ENCODE measurements at places on chromosomes 5 and 9.

GRCh38 chr9:98568909-98569469 is 139.7 kb downstream of the GABBR2 start:
- no peak for DNase-seq

- no peak for DNase-seq
Observed at GRCh38 chr9:97385626-97386264, 26.2 kb upstream of the TDRD7 start.

GRCh38 chr9:104860263-104860662 is 67.7 kb downstream of the ABCA1 start:
- DNase-seq = peak; percentile 90

- no peak for DNase-seq
Observed at GRCh38 chr5:67292201-67292940, 95.8 kb upstream of the CD180 start.

- no peak for DNase-seq
Observed at GRCh38 chr5:152004095-152004494, 79.4 kb upstream of the GLRA1 start.

DNA sequence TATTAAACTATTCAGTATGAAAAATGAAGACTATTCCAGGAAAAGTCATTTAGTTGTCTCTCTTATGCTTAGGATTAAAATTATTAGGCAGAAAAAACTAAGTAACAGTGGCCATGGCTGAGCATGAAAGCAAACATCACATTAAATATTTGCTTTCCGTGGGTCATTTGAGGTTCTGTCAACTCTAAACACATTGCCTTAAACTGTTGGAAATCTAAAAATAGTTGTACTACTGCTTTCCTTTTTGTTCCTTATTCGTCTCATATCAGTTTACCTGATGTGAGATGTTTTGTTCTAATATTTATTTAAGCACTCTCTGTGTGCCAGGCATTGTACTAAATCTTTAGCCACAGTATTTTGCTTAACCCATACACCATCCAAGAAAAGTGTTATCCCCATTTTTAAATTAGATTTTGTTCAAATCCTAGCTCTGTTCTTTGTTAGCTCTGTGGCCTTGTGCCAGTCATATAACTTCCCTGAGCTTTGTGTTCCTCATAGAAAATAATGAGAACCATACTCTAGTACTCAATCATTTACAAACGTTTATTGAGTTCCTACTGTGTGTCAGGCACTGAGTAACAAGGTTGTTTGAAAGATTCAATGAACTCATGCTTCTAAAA is 18.7 kb upstream of the ZNF608 start:
- DNase-seq = no peak

DNA sequence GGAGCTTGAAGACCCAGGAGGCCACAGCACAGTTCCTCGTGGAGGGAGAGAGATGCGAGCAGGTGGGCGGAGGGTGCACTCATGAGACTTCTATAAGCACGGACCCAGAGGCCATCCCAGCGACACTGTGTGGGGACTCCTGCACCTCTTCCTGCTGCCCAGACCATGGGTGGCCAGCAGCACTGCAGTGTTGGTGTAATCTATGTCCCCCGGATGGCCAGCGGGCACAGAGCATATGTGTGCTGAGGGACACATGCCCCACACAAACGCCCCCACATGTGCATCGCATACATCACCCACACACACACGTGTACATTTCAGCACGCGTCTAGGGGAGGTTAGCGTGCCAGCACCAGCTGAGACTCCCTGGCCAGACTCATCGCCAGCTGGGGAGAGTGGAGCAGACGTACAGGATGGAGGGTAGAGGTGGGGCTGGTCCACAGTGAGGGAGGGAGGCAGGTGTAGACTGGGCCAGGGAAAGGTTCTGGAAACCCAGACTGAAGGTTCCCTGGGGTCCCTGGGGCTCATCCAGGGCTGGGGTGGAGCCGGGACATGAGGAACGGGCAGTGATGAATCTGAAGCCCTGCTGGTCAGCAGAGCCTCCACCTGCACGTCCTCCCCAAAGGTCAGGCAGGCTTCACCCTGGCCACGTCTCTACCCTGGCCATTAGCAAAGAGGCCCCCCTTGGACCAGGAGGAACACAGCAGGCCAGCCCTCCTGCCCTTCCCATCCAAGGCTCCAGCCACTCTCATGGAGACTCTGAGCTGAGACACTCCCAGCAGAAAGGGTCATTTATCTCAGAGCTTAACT is 27.6 kb downstream of the ADAMTS2 start:
- DNase-seq = no peak

GRCh38 chr5:115265220-115265619 is 2.5 kb upstream of the PGGT1B start:
- DNase-seq = no peak

DNA sequence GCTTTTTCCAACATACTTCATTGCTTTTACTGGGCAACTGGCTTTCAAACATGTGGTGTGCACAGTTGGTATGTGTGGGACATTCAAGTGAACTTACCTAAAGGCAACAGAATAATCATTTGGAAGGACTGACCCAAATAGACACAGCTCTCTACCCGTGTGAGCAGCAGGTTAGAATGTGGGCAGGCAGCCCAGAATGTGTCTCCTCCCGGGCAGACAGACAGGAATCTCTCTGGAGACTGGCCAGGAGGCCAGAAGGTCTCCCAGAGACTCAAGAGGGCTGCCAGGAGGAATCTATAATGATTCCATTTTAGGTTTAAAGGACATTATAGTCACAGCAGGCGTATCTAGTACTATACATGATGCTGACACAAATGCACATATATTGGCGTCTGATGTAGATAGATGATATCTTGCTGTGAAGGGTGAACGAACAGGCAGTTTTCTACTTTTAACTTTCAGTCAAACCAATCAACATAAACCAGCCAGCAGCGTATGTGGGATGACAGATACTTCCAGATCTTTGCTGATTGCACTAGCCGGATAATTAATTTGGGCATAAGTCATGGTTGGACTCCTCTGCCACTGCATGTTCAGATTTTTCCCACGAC is 297.4 kb upstream of the ZNF608 start:
- DNase-seq = peak; percentile 63

GRCh38 chr5:80409367-80409966 is 1.6 kb downstream of the ZFYVE16 start:
- no peak for DNase-seq

DNA sequence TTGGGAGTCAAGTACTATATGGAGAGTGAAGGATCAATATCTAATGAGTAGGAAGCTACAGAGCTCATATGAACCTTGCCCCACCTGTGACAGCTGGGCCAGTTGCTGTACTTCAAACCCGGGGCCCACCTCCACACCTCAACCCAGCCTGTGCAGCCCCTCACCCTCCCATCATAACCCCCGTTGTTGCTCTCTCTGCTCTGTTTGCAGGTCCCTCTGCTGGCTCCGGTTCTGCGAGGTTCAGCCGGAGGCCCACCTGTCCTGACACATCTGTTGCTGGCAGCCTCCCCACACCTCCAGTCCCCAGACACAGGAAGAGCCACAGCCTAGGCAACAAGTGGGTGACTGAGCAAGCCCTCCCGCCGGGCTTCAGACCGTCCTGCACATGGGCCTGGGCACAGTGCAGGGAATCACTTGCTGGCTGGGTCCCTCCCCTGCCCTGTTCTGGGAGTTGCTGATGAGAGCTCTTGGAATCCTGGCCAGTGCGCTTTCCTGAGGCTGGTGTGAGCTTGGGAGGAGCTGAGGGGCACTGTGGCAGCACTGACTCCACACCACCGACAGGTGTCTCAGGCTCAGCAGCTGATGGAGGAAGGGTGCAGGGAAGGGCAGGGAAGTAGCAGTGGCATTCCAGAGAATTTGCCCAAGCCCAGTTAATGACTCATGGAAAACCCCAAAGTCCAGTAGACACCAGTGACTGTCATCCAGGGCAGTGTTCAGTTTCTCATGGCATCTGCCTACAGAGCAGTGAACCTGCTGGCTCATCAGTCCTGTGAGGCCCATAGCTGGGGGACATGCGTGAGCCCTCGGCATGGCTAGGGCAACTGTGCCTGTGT is 69.5 kb upstream of the GARNL3 start:
- no peak for DNase-seq

- DNase-seq = peak; percentile 31
Observed at GRCh38 chr9:86731511-86732063, 215.7 kb downstream of the GAS1 start.

DNA sequence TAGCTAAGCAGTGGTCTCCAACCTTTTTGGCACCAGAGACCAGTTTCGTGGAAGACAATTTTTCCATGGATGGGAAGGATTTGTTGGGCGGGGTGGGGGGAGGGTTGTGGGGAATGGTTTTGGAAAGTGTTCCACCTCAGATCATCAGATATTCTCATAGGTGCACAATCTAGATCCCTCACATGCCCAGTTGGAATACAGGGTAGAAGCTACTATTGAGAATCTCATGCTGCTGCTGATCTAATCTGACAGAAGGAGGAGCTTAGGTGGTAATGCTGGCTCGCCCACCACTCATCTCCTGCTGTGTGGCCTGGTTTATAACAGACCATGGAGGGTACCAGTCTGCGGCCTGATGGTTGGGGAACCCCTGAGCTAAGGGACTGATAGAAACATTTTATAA is 662.7 kb upstream of the RGMB start:
- no peak for DNase-seq

DNA sequence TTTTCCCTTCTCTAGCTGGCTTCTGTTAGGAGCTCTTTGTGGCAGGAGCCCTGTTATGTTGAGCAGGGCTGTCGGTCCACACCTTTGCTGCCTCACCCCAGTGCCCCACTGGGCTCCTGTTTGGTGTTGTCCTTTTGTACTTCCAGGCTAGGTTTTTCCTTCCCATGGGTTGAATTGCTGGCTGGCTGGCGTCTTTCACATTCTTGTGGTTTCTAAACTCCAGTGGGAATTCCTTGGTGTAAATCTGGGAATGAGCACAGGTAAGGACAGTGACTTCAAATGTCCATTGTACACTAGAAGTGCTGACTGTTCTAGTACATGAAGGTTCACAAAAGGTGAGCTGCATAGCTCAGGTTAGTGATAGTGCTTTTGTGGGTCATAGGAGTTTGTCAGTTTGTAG is 30.4 kb downstream of the RASGRF2 start:
- no peak for DNase-seq

DNA sequence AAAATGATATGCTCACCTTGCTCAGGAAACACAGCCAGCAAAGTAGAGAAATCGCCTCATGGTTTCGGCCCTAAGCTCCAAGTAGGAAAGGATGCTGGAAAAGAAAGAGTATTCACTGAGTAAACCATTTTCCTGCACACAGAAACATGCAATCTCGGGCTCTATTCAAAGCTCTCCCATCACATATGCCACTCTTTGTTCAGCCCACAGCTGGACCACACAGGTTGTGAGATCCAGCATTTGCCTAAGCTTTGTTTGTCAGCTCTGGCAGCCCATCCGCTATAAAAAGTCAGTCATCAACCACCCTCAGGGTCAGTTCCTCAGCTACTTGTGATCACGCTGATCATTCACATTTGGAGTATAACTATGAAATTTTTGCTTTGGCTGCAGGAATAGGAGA is 96.5 kb upstream of the SMARCA2 start:
- DNase-seq = no peak

GRCh38 chr9:79357616-79358015 is 214.1 kb upstream of the TLE4 start:
- no peak for DNase-seq

DNA sequence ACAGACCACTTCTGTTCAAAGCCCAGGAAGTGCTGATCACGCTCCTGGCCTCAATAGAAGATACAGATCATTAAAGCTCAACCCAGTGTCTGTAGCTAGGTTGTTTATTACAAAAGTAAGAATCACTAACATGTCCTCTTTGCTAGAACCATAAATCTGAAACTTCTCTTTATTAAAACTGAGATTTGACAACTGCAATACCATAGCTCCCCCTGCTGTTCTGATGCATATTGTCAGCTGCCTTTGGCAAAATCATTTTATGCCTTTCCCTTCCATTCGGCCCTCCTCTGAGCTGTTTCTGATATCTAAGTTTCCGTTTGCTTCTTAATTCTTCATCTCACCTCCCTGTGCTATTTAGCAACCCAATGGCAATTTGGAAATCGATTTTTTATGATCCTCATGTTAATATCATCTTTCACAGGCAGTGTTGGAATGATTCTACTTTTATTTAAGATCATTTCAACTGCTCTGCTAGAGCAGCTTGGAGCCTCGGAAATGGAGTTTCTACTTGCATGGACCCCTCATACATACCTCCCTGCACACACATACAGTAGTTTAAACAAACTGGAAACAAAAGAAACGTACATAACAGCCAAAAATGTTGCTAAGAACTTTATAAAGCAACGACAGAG is 998.8 kb downstream of the MAT2B start:
- DNase-seq = peak; percentile 24

DNA sequence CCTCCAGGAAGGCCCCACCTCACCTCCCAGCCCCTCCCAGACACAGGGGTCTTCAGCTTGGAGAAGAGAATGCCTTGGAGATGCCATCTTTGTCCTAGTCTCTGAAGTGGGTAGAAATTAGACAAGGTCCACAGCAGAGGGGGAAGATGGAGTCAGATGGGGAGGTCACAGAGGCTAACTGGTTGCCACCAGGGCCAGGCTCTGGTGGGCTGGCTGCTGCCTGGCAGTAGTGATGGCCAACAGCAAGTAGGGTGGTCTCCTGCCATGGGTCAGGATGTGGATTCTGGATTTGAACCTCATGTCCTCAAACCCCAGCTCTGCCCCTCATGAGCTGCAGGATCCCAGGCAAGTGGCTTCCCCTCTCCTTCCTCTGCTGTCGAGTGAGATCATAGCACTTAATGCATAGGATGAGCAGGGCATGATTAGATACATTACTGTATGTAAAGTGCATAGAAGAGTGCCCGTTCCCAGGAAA is 38.7 kb upstream of the NEK6 start:
- DNase-seq = no peak

DNA sequence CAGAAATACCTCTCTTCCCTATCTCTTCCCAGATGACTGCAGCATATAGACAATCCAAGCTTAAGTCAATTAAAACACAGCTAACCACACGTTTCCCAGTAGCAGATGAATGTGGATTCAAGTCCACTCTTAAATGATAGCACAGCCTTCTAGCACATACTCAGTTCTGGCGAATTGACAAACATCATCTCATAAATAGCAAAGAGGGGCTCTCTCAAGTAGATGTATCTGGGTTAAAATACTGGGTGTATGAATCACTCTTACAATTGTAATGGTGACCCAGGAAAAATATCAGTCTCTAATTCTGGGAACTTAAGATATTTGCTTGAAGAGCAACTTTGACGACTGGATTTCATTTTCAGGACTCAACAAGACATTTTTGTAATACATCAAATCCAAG is 67.0 kb upstream of the HAPLN1 start:
- no peak for DNase-seq

- no peak for DNase-seq
Observed at GRCh38 chr9:29044959-29045358, 1471.7 kb upstream of the C9orf72 start.
